ENCODE measurements at places on chromosomes 11 and 22.

- no peak for DNase-seq
These were observed 72.2 kb downstream of the CDKN1C start for GRCh38 chr11:2813141-2813908.

- DNase-seq: no peak
These were observed 3.0 kb downstream of the PRSS23 start for GRCh38 chr11:86803136-86804045.

DNA sequence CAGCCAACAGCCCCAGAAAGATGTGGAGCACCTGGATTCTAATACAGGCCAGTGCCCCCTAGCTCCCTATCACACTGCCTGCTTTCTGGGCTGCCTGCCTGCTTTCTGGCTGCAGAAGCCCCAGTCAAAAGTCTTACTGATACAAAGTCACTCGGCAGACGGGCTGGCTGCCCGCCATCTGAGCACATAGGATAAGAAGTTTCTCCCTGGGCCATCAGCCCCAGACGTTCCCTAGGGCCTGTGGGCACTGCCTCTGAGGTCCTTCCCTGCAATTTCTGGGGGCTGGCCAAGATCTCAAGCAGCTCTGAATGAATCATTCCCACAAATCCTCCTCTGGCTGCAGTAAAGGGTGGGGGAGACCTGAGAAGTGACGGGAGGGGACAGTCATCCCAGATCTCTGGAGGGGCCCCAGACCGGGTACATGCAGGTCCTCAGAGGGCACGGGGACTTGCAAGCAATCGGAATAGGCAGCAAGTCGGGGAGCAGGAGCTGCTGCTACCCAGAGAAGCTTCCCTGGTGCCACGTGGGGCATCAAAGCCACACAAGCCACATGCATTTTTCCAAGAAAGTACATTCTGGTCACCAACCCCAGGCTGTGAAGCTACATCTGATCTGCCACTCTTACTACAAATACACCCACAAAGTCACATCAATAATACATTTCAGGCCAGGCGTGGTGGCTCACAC lies 4.7 kb downstream of the TPST2 start:
- DNase-seq: no peak

GRCh38 chr11:46484101-46484500 lies 92.5 kb upstream of the CHRM4 start:
- no peak for DNase-seq

DNA sequence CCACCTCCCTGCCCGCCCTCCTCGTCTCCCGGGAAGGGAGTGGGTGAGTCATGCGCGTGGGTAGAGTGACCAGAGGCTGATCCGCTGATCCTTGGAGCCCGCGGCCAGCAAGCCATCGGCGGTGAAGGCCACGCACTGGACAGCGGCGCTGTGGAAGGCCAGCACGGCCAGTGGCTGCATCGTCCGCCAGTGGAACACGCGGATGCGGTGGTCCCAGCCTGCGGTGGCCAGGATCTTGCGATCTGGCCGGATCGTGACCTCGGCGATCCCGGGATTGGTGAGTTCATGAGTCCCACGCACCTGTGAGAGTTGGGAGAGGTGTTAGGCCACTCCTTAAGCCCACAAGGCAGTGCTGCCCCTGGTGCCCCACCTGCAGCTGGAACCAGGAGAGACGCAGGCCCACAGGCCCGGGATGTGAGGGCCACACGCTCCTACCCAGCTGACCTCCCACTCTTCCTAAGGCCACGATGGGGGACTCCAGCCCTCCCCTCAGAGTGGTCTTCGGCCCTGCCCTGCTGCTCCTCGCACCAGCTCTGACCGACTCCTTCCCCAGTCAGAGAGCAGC lies 28.2 kb downstream of the TBX1 start:
- no peak for DNase-seq

GRCh38 chr11:121648306-121648705 lies 195.5 kb upstream of the SORL1-AS1 start:
- DNase-seq: no peak

DNA sequence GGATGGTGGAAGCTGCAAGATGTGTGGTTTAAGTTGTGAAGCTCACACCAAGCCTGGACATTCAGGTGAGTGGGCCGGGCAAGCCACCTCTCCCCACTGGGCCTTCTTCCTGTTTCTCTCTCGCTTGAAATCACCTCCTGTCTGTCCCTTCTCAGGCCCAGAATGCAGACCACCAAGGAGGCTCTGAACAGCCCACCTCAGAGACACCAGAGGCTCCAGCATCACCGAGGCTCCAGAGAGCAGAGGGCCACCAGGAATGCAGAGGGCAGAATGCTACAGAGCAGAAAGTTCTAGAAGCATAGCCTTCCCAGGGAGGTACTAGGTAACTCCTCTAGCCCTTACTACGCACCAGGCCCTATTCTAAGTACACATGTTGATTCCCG lies 14.8 kb upstream of the IL2RB start:
- no peak for DNase-seq

GRCh38 chr22:17481424-17481823 lies 81.9 kb upstream of the SLC25A18 start:
- DNase-seq: no peak

- no peak for DNase-seq
These were observed 106.6 kb upstream of the PARVA start for GRCh38 chr11:12270817-12271216.

All from stimulated activated CD4-positive, alpha-beta T cell treated with anti-CD3 and anti-CD28 coated beads, Interleukin-15, amount 100 ng/mL, for 1 hour (primary cell).